ENCODE measurements at places on chromosomes 4 and X.

GRCh38 chrX:103155201-103155600, 59.7 kb upstream of the BEX4 start:
- no peak for DNase-seq

- DNase-seq: no peak
These were observed 52.1 kb upstream of the RAP2C start for GRCh38 chrX:132271311-132271778.

DNA sequence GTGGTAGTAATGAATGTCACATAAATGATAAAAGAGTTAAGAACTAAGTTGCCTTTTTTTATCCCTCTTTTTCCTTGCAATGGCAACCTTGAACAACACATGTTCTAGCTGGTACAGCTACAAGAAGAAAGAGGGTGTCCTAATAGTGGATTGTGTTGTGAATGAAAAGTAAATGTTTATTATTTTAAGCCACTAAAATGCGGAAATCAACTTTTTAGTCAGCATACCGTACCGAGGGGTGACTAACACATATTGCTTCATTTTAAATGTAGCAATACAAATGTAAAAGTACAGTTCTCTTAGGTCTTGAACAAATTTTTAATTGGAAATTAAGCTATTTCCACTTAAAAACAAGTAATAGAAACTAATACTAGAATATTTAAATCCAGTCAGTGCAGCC, 17.7 kb upstream of the AP1AR start:
- DNase-seq: peak; percentile 52

DNA sequence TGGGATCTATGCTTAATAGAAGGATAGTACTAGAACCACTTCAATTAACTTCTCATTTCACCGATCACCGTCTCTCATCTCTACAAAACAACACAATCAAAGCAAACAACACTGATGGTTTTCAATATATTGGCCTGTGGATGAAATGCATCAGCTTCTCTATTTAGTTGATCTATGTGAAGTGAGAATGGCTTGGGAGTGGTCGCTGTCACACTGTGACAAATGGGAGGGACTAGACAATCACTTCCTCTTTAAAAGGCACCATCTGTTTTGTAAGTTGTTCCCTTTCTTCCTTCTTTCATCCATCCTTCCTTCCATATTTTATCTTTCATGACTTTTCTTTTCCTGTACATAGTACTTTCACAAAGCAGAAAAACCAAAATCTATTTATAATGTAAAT, 23.9 kb upstream of the NWD2 start:
- no peak for DNase-seq

- DNase-seq: no peak
These were observed 27.8 kb downstream of the ADD1 start for GRCh38 chr4:2871466-2871865.

DNA sequence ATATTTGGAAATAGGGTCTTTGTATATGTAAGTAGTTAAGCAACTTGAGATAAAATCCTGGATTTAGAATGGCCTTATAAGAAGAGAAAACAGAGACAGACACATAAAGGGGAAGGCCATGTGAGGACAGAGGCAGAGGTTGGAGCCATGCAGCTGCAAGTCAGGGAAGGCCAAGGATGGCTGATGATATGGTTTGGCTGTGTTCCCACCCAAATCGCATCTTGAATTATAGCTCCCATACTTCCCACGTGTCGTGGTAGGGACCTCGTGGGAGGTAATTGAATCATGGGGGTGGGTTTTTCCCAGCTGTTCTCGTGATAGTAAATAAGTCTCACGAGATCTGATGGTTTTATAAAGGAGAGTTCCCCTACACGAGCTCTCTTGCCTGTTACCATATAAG, 76.3 kb downstream of the STK32B start:
- DNase-seq: no peak

- no peak for DNase-seq
These were observed 3.7 kb upstream of the SPARCL1 start for GRCh38 chr4:87532907-87533306.

Data from non-pigmented ciliary epithelial cell (primary cell).